BJ (cell line): ENCODE measurements at places on chromosomes 6 and 20.

DNA sequence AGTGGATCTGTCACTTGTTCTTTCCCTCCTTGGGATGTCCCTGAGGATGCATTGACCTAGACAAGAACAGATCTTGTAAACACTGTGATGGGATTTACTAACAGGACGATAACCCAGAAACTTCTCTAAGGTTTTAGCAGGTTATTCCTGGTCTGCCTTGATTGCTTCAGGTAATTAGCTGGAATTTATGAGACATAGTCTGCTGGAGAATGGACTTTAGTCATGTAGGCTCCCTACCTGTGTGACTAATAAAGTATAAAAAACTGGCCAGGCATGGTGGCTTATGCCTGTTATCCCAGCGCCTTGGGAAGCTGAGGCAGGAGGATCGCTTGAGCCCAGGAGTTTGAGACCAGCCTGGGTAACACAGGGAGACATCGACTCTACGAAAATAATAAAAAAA, 96.1 kb downstream of the PAK5 start:
- DNase-seq, result no peak

DNA sequence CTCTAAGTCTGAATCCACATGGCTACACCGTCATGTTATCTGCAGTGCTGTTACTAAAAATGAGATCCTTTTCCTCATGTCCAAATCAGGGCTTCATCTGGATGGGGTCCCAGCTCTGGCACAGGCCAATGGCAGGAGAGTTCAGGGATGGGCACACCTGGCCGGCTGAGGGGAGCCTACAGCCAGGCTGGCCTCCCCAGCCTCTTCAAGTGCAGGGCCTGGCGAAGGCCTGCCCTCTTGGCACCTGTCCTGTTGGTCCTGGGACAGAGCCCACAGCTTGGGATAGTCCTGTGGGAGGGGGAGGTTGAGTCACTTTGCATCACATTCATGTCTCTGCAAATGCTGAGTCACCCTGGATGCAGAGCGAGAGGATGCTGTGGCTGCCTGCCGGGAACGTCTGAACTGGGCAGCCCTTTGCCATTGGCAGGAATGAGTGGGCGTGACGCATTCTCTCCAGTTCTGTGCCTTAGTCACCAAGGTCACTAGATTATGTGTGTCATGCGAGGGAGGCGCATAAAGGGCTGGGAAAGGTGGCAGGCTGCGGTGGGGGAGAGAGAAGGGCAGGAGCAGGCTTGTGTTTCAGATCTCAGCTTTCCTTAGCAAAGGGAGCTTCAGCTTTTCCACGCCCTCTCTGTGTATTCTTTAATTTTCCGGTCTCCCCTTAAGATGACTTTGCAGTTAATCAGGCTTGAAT, 223.2 kb upstream of the ECI2 start:
- DNase-seq, result peak; percentile 98

GRCh38 chr6:33633462-33634158, 12.5 kb downstream of the ITPR3 start:
- DNase-seq, result no peak

DNA sequence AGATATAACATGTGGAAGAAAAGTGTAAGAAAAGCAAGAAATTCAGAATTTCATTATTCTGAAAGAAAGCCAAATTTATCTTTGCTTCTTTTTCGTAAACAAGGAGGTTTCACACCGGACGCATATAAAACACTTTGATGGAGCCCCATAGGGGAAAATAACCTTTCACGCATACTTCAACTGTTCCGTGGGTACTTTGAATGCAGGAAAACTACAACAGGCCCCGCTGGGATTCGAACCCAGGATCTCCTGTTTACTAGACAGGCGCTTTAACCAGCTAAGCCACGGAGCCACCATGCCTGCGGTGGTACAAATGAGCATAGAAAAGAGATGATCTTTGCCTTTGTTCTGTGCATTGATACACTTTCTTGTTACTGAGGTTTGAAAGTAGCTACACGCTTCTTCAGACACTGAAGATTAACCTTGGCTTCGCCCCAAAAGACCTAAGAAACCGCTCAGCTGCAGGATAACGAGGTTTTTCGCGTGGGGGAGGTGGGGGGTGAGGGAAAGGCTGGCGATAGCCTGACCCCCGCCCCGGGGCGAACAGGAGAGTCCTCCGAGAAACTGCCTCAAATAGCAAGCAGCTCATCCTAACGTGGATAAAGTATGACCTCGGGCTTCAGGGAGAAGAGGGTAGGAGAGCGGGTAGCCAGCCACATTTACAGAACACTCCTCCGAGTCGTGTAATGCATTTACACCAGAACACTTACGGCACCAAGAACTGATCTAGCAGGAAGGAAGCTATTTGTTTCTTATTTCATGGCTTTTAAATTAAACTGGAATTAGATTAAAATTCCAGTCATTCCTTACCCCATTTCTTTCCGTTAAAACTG, 5.3 kb upstream of the HMGN4 start:
- DNase-seq, result peak; percentile 79

DNA sequence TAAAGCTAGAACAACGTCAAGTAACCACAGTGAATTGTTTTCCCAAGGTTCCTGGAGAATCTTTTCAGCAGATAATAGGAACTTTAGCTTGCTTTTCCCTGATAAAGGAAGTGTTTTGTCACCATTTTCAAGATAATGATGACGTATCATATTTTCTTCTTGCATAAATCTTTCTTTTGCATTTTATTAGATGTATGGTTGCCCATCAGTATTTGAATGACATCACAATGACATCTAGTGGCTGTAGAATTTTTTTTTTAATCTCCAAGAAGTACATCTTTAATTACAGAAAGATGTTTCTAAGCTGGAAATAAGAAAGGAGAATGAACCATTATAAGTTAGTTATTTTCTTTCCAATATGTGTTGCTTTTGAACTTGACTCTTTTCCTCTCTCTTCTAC, 83.0 kb downstream of the CENPW start:
- DNase-seq, result no peak

DNA sequence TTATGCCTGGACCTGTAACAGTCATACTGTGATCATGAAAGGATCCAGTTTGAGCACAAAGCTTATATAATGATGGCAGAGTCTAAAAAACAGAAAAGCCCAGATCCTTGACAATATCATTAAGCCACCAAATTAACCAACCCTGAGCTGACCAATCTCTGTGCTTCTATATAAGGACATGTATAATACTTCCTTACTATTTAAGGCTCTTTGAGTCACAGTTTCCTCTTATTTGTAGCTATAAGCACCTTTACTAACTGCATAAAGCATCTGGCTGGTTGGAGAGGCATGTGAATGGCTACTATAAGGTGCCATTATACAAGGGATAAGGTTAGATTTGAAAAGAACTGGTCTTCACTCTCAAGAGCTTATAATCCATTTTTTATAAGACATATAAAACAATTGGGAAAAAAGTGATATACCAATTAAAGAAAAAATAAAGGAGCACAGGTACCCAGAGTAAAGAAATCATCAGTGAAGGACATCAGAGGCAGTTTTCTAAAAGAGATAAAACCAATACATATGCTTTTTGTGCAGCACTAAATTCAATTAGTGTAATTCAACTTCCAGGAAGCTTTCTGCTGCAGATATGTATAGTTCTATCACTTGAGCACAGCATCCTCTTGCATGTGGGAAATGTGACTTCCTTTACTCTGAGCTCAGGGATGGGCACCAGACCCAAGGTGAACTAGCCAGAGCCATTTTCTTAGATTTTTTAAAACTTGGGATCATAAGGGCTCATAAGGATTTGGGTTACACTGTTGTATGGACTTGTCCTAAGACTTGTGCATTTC, 121.0 kb downstream of the BTBD9 start:
- DNase-seq, result no peak

DNA sequence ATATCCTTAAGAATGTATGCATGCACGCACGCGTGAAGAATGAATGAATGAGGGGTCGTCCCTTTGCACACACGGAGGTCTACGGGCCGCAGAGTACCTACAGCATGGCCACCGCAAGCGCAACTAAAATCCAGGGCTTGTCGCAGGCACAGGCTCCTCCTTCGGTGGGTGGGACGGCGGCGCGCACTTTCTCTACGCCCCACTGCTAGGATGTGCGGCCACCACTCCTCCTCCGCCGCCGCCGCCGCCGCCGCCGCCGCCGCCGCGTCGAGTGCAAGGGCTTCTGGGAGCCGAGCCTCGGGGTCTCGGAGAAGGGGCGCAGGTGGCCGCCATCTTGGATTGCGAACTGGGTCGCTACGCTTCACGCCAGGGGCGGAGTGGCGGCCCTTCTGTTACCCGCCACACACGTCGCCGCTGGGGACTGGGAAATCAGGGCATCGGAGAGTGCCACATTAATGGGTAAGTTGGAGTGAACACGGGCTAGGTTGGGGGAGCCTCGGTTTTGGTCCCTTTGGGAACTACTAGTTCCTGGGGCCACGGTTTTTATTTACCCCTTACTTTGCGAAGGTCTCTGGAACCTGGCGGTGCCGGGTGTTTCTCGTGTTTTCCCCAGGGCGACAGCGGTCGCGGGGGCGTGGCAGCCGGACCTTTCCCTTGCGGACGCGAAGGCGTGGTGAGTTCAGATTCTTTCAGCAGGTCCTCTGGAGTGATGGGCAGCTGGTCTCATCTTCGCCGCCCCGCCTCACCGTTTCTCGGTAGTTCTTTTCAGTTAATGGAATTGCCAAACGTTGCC, at the start of gene KPNA5:
KPNA5 (plus strand) TSS at position 332 of the 793 bp plus-strand sequence; CDS start at position 456, 124 bp downstream.
- DNase-seq, result peak; percentile 32

DNA sequence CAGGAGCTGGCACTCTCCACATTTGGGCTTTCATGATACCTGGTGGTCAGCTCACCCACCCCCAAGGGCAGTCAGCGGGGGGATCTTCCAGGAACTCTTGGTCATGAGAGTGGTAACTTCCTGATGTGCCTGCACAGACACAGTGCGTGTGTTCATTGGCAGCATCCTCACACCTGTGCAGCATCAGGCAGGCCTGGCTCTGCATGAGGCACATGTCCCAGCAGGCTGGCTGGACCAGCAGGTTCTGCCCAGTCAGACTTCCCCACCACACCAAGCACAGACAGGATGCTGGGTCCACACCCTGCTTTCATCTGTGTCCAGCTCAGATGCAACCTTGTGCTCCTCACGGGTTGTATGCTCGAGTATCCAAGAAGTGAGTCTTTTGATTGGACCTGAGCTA, 15.7 kb upstream of the UNC93A start:
- DNase-seq, result no peak

GRCh38 chr6:170167657-170168159, 123.2 kb downstream of the DLL1 start:
- no peak for DNase-seq

DNA sequence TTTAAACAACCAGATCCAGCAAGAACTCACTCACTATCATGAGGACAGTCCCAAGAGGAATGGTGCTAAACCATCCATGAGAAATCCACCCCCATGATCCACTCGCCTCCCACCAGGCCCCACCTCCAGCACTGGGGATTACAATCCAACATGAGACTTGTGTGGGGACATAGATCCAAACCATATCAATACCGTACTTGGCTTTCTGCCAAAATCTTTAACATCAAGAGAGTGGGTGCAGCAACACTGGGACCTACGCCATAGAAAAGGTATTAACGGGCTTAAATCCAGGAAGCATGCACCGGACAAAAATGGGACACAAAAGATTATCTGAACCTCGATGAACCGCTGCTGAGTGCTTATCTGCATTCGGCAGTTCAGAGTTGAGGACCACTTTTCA, 322.3 kb upstream of the ARID1B start:
- no peak for DNase-seq

- no peak for DNase-seq
These were observed 62.5 kb downstream of the CNKSR3 start for GRCh38 chr6:154447954-154448353.

DNA sequence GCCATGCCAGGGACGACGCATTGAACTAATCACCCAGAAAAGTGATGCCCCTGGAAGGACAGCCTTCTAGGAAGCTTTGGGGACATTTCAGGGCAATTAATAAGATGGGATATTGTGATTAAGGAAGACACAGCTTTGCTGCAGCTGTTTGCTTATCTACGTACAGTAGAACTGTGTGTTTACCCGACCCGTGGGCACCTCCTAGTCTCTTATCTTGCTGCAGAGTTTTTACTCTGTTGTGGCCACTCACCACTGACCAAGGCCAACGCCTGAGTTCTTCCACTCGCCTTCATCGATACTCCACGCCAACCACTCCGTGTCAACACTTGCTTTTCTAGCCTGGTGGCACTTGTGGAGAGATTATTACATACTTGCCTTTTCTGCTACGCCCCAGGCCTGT, 105.9 kb upstream of the MLN start:
- no peak for DNase-seq

GRCh38 chr6:31498748-31499147, 803 bp downstream of the MICB start:
- DNase-seq, result no peak

DNA sequence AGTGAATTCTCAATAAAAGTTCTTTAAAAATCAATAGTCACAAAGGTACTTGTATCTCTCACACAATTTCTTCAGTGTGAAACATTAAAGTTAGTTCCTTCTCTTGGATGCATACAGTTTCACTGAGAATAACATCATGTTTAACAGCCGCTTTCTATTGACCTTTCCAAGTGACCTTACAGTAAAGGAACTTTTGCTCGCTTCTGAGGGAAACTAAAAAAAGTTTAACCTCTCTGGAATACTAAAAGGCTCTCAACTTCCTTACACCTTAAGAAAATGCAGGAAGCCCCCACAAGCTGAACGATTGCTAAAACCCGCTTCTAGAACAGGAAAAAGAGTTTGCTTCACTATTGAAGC, 1.3 kb downstream of the RRAGD start:
- no peak for DNase-seq

- no peak for DNase-seq
These were observed 83.7 kb downstream of the YTHDF1 start for GRCh38 chr20:63132131-63132714.

DNA sequence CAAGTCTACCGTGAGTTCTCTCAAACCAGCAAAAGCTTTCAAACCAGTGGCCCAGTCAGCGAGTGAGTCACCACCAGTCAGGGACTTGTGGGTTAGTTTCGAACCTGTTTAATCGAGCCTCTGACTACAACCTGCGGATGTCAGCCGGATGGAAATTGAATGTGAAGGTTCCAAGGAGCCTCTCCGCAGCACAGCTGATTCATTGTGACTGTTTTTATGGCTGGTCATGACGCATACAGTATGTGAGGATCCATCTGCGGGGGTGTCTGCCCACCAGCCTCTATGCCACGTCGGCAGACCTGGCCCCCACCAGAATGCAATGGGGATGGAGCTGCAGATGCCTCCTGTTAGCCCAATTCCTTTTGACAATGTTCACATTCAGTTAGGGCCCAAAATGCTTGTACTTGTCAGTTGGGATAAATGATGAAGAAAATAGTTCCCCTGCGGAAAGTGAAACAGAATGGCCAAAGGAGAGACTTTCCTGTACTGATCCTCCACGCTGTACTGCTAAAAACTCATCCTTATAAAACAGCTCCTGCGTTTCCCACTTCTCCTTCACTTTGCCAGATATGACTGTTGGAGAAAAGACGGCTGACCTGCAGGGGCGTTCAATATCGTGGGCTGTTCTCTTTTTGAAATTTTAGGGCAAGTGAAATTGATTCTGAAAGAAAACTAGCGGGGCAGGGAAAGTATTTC, 206.6 kb downstream of the TFAP2B start:
- DNase-seq, result no peak

- no peak for DNase-seq
These were observed 27.6 kb upstream of the LY86 start for GRCh38 chr6:6560909-6561308.

DNA sequence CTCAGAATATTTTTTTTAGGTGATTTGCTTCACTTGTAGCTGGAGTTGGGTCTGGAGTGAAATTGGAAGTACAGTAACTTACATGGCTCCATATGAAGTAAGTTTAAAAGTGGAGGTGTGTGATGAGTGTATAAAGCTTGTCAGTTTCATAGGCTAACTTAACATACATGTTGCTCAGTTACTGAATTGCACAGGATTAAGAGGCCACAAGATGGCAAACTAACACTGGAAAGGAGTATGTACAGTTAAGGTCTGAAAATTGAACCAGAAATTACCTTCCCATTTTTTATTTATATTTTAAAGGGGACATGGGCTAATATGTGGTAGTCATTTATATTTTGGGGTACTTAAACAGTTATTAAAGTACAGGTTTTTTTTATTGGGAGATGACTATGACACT, 45.3 kb upstream of the SMIM8 start:
- DNase-seq, result no peak
